Gastroesophageal sphincter (tissue), 4 donors: ENCODE measurements at places on chromosomes 12 and 14. TPM values are rescaled to one million over a fixed set of nuclear protein-coding genes. Genes with fewer than 3 reads are reported as not detected.

Gene TMEM263
- total RNA-seq, result 36.9 TPM

Gene CPNE6
- total RNA-seq, result not detected

Gene RND1
- total RNA-seq, result 1.9 TPM

Gene BDKRB1
- 7.9 TPM for total RNA-seq

Gene HIF1A
- total RNA-seq, result 84.3 TPM

Gene BMAL2
- total RNA-seq, result 8.0 TPM

Gene CFAP251
- 1.9 TPM for total RNA-seq

Gene CLEC4E
- 6.5 TPM for total RNA-seq

Gene SLCO1B1
- total RNA-seq, result not detected

Gene GYS2
- not detected for total RNA-seq

Gene ART4
- total RNA-seq, result 1.7 TPM

Gene IL22
- total RNA-seq, result not detected

Gene SLC7A7
- total RNA-seq, result 8.1 TPM

Gene PAX9
- total RNA-seq, result 1.1 TPM

Gene IGF1
- 58.7 TPM for total RNA-seq

Gene TRHDE
- total RNA-seq, result 2.3 TPM

Gene FSCB
- total RNA-seq, result not detected

Gene KRT81
- total RNA-seq, result not detected

Gene TSPAN8
- 2.2 TPM for total RNA-seq

Gene EFS
- 17.5 TPM for total RNA-seq

Gene RNF212B
- not detected for total RNA-seq

Gene PPM1H
- total RNA-seq, result 1.4 TPM

Gene SLCO1B3
- not detected for total RNA-seq

Gene KRT5
- 4.6 TPM for total RNA-seq

Gene CLEC2A
- not detected for total RNA-seq

Gene ASCL1
- total RNA-seq, result not detected

Gene ZC2HC1C
- 4.4 TPM for total RNA-seq

Gene RFX4
- not detected for total RNA-seq

Gene CLMN
- 3.8 TPM for total RNA-seq

Gene METTL3
- total RNA-seq, result 73.0 TPM

Gene CMKLR1
- total RNA-seq, result 12.3 TPM

Gene APOF
- not detected for total RNA-seq

Gene OTUB2
- 0.62 TPM for total RNA-seq

Gene IL23A
- not detected for total RNA-seq

Gene ST8SIA1
- 9.4 TPM for total RNA-seq

Gene KRT74
- total RNA-seq, result not detected

Gene LIN7A
- total RNA-seq, result 50.6 TPM

Gene STXBP6
- 33.5 TPM for total RNA-seq

Gene APOLD1
- total RNA-seq, result 16.2 TPM

Gene WDHD1
- 3.5 TPM for total RNA-seq

Gene NUDT14
- total RNA-seq, result 3.4 TPM

Gene OR10P1
- not detected for total RNA-seq

Gene JPH4
- 2.7 TPM for total RNA-seq

Gene NELL2
- total RNA-seq, result 2.0 TPM

Gene CNIH1
- 96.8 TPM for total RNA-seq

Gene ACVRL1
- total RNA-seq, result 126 TPM

Gene KLRD1
- 0.62 TPM for total RNA-seq

Gene ACACB
- total RNA-seq, result 230 TPM

Gene GNPTAB
- 25.8 TPM for total RNA-seq

Gene ARHGEF25
- total RNA-seq, result 124 TPM

Gene GOLGA5
- 37.4 TPM for total RNA-seq

Gene INHBC
- not detected for total RNA-seq

Gene PRH2
- not detected for total RNA-seq

Gene OR10G3
- not detected for total RNA-seq

Gene SERPINA1
- total RNA-seq, result 16.0 TPM

Gene GDF3
- not detected for total RNA-seq

Gene CCDC38
- not detected for total RNA-seq

Gene RBP5
- total RNA-seq, result 1.1 TPM
